Kasumi-1 (cell line): ENCODE measurements at places on chromosomes 16 and 17.
A peak's percentile ranks its signal among the peaks of the same experiment; 100 is the strongest.

- no peak for DNase-seq
Measured at GRCh38 chr16:56174411-56174810, 16.9 kb upstream of the GNAO1 start.

- DNase-seq = no peak
Measured at GRCh38 chr17:28426081-28426519, 20.1 kb upstream of the SLC46A1 start.

DNA sequence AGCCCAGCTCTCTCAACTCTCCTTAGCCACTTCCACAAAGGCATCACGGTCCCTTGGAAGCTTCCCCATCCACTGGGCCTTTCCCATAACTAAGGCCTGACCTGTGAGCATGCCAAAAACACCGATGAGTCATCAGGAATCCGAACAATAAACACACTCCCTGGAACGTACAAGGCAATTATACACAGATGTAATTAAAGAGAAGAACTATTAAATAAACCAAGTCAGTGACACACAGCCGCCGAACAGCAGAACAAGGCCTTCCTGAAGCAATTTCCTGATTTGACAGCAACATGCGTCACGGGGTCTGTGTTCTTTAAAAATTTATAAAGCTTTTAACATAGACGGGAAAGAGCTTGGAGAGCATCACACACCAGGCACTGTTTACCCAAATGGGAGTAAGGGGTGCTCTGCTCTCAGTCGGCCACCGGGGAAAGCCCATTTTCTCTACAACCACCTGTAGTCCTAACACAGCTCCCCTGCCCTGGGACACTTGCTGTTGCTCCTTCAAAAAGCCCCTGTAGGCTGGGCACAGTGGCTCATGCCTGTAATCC is 29.4 kb downstream of the COG7 start:
- no peak for DNase-seq

GRCh38 chr17:42779936-42780850 is at the start of gene WNK4:
Gene WNK4 (plus strand): TSS chr17:42780610. CDS start chr17:42780699, 89 bp downstream.
- no peak for DNase-seq

GRCh38 chr17:74215342-74215727 is 2.0 kb downstream of the TTYH2 start:
- DNase-seq = no peak

- no peak for DNase-seq
Measured at GRCh38 chr17:39094607-39095308, 56.7 kb downstream of the PLXDC1 start.

- DNase-seq = peak; percentile 14
Measured at GRCh38 chr16:56013962-56014552, 138.9 kb upstream of the CES5A start.

DNA sequence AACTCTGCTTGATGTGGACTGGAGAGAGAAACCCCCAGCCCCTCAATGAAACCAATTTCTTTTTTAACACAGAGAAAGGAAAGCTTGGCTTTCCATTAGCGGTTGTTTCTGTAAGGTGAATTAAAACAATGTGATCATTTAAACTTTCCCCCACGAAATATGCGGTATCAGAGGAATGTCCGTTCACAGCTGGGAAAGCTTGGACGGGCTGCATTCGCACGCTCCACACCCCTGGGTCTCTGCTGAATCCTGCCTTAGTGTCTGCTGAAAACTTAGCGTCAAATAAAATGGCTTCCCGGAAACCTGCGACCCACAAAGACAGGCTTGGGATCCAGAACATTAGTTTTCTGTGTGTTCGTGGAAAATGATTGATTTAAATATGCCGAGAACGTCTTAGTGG is 71.7 kb downstream of the C16orf95 start:
- DNase-seq = no peak

DNA sequence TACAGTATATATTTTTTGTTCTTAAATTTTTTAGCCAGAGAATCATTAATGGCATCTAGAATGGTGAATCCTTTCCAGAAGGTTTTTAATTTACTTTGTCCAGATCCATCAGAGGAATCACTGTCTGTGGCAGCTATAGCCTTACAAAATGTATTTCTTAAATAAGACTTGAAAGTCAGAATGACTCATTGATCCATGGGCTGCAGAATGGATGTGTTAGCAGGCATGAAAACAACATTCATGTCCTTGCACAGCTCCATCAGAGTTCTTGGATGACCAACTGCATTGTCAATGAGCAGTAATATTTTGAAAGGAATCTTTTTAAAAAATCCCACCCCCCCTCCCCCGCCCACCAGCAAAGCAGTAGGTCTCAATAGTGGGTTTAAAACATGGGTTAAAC is 51.4 kb downstream of the CACNG1 start:
- no peak for DNase-seq

- no peak for DNase-seq
Measured at GRCh38 chr16:22784690-22785214, 29.2 kb upstream of the HS3ST2 start.
